AG10803 (cell line): ENCODE measurements at places on chromosomes 7 and 10.

GRCh38 chr7:99199226-99199625 lies 8.7 kb downstream of the KPNA7 start:
- DNase-seq, result no peak

- DNase-seq, result no peak
Observed at GRCh38 chr7:32765185-32765584, 126.4 kb downstream of the KBTBD2 start.

DNA sequence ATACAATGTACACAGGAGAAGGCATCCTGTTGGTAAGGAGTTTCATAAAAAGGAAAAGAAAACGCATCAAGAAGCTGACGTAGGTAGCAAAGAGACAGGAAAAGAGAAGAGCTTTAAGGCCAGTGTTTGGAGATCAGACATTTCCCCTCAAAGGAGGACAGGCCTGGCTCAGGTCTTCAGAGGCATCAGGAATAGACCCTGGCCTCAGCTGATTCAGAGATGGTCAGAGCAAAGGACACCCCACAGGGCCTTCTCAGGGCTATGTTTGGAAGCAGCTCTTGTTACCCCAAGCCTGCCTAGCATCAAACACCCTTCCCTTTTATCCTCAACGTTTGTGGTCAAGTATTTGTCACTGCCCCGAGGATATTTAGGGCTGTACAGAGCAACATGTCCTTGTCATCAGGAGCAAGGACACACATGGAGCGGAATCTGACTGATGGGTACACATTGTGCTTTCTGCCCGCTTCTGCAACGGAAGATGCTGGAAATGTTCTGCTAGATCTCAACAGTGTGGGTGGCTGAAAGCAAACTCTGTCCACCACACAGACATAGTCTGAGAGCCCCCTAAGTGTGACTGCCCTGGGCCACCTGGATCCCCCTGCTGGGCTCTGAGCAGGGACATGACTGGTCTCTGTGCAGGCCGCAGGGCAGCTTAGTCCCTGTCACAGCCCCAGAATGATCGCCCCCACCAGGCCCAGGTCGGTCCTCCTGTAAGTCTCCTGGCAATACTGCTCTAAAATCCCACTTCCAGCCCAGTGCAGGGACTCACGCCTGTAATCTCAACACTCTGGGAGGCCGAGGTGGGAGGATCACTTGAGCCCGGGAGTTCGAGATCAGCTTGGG lies 1.0 kb upstream of the ZDHHC4 start:
- no peak for DNase-seq

DNA sequence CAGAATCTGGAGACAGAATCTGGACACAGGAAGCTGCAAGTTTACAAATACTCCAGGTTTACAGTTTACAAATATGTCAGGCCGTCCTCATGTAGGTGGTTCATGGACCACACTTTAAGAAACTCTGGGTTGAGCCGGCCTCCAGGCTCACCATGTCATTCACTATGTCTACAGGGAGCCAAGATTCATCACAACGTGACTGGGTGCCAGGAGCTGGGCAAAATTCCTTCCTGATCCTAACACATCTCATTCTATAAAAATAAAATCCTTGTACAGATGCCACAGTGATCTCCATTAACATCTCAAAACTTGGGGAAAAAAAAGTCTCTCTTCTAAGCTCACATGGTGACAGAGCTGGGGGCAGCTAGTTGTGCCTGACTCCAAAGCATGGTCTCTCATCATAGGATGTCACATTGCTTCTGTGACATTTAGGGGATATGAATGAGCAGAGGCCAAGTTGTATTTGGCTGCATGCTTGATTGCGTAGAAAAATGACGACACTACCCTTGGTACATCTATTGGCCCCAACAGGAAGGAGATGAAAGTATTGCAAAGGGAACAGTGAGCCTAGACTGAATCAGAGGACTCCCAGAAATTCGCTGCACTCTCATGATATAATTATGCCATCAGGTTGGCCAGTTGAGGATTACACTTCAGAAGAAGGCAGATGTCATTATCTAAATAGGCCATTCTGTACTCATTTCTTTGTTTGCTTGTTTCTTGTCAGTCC lies 35.9 kb downstream of the MTURN start:
- no peak for DNase-seq

DNA sequence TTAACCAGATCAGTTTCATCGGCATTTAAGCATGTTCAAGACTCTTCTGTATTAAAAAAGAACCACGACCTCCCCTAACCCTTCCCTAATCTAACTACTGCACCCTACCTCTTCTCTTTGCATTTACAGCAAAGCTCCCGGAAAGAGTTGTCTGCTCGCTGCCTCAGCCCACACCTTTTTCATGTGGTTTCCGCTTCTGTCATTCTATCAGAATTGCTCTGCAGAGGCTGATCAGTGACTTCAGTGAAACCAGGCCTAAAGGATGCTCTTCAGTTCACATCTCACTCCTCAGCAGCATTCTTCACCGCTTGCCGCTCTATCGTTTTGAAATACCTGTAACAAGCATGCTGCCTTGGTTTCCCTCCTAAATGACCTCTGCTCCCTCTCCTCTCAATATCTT lies 160.9 kb downstream of the SDK1 start:
- DNase-seq, result no peak

DNA sequence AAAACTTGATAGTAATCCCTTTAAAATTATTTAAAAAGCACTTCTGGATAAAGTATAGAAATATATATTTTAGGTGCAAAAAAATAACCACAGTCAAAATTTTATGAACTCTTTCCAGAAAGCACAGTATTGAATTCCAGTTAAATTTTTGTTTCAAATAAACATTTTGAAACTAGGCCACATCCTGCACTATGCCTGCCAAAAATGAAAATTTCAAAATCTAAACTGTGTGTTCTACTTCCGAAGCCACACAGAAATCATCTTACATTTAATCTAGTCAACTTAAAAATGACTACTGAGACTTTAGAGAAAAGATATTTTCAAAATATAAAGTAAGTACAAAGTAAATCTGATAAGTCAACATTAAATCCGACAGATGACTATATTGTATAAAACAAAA lies 50.0 kb downstream of the MAGI2 start:
- DNase-seq, result peak; percentile 68

- DNase-seq, result no peak
Observed at GRCh38 chr10:57341294-57341693, 926.4 kb downstream of the IPMK start.

- DNase-seq, result no peak
Observed at GRCh38 chr10:71132321-71132810, 80.0 kb upstream of the UNC5B start.

GRCh38 chr10:123807444-123808035 lies 84.1 kb downstream of the CPXM2 start:
- no peak for DNase-seq

GRCh38 chr7:134422008-134422407 lies 36.9 kb downstream of the AKR1B1 start:
- DNase-seq, result peak; percentile 27
